ENCODE measurements at places on chromosomes 13 and 19. TPM values are rescaled to one million over a fixed set of nuclear protein-coding genes. Genes with fewer than 3 reads are reported as not detected.

GRCh38 chr19:35929876-35930275 lies 6.3 kb upstream of the LRFN3 start:
- no peak overlapping the region for H3K27ac ChIP-seq
- no peaks in the 10 kb centered on the region for H3K36me3 ChIP-seq
- H3K4me3 ChIP-seq, result no peak overlapping the region
- H3K27me3 ChIP-seq, result no peaks in the 10 kb centered on the region

DNA sequence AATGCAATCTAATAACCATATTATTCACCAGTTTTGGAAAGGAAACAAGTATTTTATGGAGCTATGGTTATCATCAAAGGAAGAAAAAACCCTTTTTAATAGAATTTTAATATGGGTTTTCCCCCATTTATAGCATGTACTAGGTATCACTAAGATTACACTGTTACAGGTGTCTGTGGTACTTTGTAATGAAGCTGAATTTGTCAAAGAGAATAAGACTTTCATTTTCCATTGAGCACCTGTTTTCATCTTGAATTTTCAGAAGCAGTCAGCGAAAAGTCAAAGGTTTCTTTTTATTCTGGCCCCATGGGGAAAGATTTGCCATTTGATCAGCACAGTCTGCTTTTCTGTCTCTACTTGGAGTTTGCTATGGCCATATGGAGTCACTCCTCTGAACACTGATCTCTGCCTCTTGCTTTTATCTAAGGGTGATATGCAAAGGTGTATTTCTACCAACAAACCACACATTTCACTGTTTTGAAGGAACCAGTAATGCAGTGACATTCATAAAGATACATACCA lies 590.0 kb downstream of the DCT start:
- H3K27ac ChIP-seq, result no peak overlapping the region
- DNase-seq, result no peak
- H3K4me3 ChIP-seq, result no peak overlapping the region
- no peaks in the 10 kb centered on the region for H3K36me3 ChIP-seq

GRCh38 chr13:79314652-79315051 lies 91.4 kb downstream of the RBM26 start:
- DNase-seq, result no peak
- H3K27ac ChIP-seq, result no peak overlapping the region
- H3K36me3 ChIP-seq, result peaks cover 5% of the 10 kb centered on the region
- H3K4me1 ChIP-seq, result no peaks in the 10 kb centered on the region

- DNase-seq, result no peak
- H3K27me3 ChIP-seq, result no peaks in the 10 kb centered on the region
- no peak overlapping the region for H3K27ac ChIP-seq
- H3K4me3 ChIP-seq, result no peak overlapping the region
- H3K36me3 ChIP-seq, result no peaks in the 10 kb centered on the region
These were observed 27.0 kb downstream of the FPR3 start for GRCh38 chr19:51821921-51822320.

DNA sequence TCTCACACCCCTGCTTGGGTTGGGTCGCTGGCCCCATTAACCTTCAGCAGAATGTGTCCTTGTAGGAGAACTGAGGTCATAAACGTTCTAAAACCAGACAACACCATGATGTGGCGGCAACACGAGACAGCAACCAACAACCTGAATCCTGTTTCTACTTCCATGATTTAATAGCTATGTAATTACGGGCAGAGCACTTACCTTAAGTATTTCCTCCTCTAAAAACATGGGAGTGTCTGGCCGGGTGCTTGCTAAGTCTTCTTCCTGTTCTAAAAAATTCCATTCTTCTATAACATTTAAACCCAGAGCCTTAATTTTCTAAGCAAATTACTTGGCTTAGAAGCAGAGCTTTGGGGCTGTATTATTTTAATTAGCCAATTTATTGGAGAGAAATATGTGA lies 33.5 kb upstream of the IRS2 start:
- H3K4me1 ChIP-seq, result no peaks in the 10 kb centered on the region
- H3K27ac ChIP-seq, result no peak overlapping the region
- DNase-seq, result no peak
- H3K4me3 ChIP-seq, result no peak overlapping the region
- H3K27me3 ChIP-seq, result peaks cover 75% of the 10 kb centered on the region
- no peaks in the 10 kb centered on the region for H3K36me3 ChIP-seq

- DNase-seq, result no peak
- H3K4me3 ChIP-seq, result no peak overlapping the region
- peaks cover 12% of the 10 kb centered on the region for H3K27me3 ChIP-seq
- H3K36me3 ChIP-seq, result no peaks in the 10 kb centered on the region
- no peak overlapping the region for H3K27ac ChIP-seq
- H3K4me1 ChIP-seq, result no peaks in the 10 kb centered on the region
These were observed 64.0 kb upstream of the GSX1 start for GRCh38 chr13:27728271-27728670.

DNA sequence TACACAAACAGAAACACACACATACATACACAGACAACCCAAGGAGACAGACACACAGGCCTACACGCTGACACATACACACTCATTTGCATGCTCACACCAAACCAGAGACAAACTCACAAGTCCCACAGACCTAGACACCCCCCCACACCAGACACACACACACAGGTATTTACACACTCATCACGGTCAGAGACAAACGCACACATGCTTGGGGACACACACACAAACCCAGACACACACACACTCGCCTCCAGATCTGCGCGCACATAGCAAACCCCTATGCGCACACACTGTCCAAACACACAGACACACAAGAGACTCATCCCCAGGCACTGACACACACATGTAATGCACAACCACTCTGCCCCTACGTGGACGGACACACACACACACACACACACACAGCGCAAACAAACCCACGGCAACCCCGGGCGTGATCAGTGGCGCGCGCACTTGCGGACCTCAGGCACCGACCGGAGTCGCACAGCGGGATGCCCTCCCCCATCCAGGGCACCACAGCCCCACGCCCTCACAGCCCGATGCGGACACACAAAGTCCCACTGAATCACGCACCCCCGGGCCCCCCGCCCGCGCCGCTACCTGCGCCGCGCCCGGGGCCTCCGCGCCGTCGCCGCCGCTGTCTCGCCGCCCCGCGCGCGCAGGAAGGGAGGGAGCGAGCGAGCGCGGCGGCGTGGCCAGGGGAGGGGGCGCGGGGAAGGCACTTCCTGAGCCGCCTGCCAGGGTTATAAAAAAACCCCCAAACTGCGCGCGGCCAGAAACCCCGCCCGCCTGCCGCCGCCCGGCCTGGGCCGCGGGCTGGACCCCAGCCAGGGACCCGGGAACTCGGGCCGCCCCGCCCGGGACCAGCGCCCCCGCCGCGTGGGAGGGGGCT lies at the start of gene ADAMTS10:
ADAMTS10 (minus strand) TSS at position 675 of the 895 bp plus-strand sequence. CDS start 5,005 bp downstream, outside the sequence.
- H3K4me1 ChIP-seq, result peaks cover 38% of the 10 kb centered on the region
- peak within 1 kb of the TSS; percentile 60 for H3K4me3 ChIP-seq
- H3K27me3 ChIP-seq, result no peaks in the 10 kb centered on the region
- H3K36me3 ChIP-seq, result peaks cover 9% of the 10 kb centered on the region

- no peak overlapping the region for H3K4me3 ChIP-seq
- DNase-seq, result no peak
- no peak overlapping the region for H3K27ac ChIP-seq
- no peaks in the 10 kb centered on the region for H3K27me3 ChIP-seq
- H3K36me3 ChIP-seq, result peaks cover 11% of the 10 kb centered on the region
These were observed 39.0 kb downstream of the RNASEH2B start for GRCh38 chr13:50948601-50949000.

- no peak for DNase-seq
- H3K36me3 ChIP-seq, result no peaks in the 10 kb centered on the region
- H3K27me3 ChIP-seq, result no peaks in the 10 kb centered on the region
These were observed 231.0 kb downstream of the UQCRFS1 start for GRCh38 chr19:28981994-28982393.

DNA sequence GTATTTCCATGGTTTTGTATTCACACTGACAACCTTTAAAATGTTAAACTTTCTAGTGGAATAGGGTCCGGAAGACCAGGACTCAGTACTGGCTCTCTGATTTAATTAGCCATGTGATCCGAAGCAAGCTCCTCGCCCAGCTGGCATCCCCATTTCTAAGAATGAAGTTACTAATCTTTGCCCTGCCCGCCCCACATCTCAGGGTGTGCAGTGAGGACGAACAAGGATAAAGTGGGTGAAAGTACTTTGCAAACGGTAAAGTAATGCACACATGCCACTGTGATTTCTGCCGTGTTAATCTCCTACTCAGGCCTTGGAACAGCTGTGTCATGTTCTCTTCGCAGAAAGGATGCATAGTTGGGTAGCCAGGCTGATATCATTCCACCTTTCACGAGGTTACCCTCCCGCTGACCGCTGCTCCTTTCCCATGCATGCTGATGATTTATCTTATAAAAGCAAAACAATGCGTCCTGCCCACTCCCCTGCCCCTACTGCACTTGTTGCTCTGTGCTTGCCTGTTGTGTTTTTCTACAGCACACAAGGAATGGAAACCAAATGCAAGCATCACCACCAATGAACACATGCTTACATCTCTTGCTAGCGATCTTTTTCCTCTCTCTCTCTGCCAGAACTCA lies 539.0 kb downstream of the EFNB2 start:
- H3K27me3 ChIP-seq, result no peaks in the 10 kb centered on the region
- DNase-seq, result no peak
- no peak overlapping the region for H3K27ac ChIP-seq
- H3K4me1 ChIP-seq, result peaks cover 8% of the 10 kb centered on the region
- no peak overlapping the region for H3K4me3 ChIP-seq

DNA sequence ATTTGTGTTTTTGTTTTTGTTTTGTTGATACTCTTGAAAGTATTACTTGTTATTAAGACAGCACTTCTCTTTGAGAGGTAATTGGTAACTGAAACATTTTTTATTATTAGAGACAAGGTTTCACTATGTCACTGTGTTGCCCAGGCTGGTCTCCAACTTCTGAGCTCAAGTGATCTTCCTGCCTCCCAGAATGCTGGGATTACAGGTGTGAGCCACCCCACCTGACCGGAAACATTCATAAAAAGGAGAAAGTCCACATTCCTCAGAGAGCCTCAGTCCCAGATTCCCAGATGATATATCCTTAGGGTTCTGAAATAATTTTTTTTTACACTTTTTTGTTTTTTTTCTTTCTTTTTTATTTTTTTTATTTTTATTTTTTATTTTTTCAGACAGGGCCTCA lies 2.7 kb downstream of the CARM1 start:
- H3K4me3 ChIP-seq, result no peak overlapping the region
- H3K36me3 ChIP-seq, result peaks cover 6% of the 10 kb centered on the region
- no peak for DNase-seq
- no peaks in the 10 kb centered on the region for H3K27me3 ChIP-seq
- no peak overlapping the region for H3K27ac ChIP-seq

GRCh38 chr13:99865420-99865930 lies 106.1 kb downstream of the ZIC5 start:
- H3K36me3 ChIP-seq, result no peaks in the 10 kb centered on the region
- peaks cover 94% of the 10 kb centered on the region for H3K27me3 ChIP-seq
- H3K4me3 ChIP-seq, result no peak overlapping the region
- DNase-seq, result no peak

Gene ZNF625
- total RNA-seq, result 8.4 TPM

Gene COL4A1
- total RNA-seq, result 489 TPM

Gene PRR19
- total RNA-seq, result 2.5 TPM

Gene RGCC
- total RNA-seq, result 3.1 TPM

Gene ZNF8
- 4.1 TPM for total RNA-seq
